ENCODE measurements at places on chromosomes 12 and 14.

DNA sequence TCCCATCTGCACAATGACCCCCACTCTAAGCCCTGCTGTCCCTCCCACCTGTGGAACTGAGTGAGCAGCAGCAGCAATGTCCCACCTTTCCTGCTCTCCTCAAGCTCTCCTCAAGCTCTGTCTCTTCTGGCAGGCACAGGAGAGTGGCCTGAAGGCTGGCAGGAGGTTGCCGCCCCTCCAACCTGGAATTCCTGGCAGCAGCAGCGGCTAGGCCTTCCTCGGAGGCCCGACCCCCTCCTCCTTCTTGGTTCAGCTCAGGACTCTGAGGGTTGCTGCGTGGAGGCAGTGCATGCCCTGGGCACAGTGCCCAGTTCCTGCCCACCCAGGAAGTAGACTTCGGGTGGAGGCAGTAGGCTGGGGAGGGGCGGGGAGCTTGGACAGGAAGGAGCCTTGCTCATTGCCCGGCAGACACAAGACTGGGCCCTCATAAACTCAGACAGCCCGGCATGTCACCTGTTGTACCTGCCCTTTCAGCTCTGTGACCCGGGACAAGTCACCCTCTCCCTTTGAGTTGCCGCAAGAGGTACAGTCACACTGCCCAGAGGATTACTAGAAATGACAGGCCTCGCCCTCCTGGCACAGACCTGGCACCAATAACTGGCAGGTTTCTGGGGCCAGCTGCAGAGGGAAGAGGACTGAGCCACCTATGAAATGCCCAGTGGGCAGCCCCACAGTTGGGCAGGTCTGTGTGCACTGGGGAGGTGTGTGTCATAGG, 2.1 kb upstream of the SERPINA1 start:
- DNase-seq, result no peak

DNA sequence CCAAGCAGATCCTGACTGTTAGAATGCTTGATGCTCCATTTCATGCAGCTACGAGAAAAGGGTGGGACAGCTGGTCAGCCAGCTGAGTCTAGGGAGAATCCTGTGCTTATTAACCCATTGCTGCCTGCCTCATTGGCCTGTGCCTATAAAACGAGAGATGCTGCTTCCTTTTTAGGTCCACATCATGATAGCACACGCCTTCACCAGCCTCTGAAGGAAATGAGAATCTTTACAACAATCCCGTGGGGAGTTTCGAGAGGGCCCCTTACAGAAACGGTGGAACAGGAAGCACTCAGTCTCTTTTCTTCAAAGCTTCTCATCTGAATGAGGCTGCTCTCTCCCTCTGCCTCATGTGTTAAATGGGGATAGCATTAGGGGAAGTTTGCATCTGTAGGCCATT, 147.3 kb upstream of the RFLNA start:
- DNase-seq, result no peak

DNA sequence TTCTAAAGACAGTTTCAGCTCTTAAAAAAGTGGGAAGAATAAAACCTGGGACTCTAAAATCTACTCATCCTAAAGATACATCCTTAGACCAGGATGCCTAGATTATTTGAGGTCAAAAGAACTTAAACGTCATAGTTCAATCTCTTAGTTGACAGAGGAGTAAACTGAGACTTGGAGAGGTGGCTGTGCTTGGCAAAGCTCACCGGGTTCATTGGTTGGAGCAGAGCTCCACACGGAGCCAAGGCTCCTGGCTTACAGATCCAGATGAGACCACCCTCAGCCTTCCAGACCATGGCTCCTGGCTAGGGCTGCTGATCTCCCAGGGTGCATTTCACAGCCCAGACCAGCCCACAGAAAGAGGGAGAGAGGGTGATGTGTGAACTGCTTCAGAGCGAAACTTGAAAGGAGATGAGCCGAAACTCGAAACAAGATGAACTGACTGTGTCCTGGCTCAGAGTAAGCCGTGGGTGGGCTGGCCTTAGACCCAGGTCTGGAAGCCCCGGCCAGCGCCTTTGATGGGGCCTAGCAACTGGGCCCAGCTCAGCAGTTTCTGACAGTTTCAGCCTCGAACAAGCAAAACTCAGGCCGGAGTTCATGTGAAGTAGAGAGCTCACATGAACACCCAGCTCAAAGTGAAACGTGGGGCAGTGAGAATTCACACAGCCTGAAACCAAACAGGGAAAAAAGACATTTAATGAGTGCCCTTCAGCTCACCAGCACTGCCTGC, 1044.8 kb downstream of the BCL11B start:
- peak; percentile 40 for DNase-seq

GRCh38 chr14:90641168-90641567, 175.1 kb downstream of the TTC7B start:
- DNase-seq, result no peak

DNA sequence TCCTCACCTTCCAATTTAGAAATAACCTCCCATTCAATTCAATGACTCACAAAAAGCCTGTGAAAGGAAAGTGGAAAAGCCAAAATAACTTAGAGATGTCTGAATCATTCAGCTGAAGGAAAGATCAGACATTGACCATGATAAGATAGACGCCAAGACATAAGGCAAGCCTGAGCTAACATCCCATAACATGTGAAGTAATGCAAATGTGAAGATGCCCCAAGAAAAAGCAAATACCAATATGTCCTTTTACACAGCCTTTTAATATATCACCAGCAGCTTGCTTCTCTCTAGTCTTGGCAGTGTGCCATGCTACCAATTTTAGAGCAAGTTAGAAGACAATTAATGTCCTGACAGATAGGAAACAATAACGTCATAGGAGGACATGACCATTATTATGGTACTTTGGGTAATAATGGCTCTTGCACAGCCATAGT, 2.4 kb upstream of the NUMB start:
- DNase-seq, result no peak

DNA sequence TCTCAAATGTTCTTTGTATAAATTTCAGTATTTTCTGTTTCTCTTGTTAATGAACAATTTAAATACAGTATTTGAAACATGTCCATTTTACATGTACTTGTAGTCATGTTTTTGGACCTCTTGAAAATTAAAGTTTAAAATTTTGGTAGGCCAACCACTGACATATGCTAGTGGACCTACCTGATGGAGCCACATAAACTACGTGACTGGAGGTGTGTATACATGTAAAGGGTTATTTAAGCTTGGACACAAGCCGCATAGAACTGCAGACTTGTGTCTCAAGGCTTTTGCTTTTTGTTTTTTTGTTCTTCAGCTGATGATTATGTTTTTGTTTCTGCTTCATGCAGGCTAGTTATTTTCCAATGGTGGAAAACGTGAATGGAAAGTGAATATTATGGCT, 568.5 kb upstream of the MDGA2 start:
- no peak for DNase-seq

DNA sequence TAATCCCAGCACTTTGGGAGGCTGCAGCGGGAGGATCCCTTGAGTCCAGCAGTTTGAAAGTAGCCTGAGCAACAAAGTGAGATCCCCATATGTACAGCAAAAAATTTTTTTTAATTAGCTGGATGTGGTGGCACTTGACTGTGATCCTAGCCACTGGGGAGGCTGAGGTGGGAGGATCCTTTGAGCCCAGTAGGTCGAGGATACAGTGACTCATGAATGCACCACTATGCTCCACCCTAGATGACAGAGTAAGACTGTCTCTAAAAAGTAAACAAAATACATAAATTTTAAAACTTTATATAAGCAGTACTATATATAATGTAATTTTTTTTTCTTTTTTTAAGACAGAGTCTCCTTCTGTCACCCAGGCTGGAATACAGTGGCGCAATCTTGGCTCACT, 115.4 kb downstream of the ESR2 start:
- DNase-seq, result no peak

All from CD4-positive, alpha-beta T cell treated with Interleukin-12 subunit alpha and Interleukin-12 subunit beta, for 1 hour (primary cell).